ENCODE measurements at places on chromosomes 16 and 17.

- no peak for DNase-seq
Measured at GRCh38 chr16:55964923-55965475, 89.8 kb upstream of the CES5A start.

DNA sequence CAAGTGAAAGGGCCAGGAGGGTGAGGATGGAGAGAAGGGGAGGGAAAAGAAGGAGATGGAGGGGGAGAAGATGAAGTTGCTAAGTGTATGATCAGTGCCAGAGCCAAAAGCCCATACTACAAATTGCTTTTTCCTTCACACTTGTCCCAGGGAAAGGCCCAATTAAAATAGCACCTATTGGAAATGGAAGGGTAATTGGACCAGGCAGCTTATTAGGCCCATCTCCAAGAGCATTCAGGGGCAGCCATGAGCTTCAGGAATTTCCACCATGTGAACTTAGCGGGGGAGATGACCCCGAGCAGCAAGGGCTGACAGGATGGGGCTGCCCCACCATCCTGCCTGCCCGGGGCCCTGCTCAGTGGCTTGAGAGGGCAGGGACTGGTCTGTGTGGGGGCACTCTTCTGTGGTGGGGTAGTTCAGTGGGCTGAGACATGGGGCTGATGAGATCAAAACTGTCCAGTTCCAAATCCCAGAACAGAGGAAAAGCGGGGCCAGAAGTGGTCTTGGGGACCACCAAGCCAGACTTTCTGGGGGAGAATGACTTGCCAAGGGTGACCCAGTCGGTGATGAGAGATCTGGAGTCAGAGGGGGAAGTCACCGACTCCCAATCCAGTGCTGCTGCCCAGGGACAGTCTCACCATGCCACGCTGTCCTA is 27.5 kb downstream of the GOSR2 start:
- DNase-seq: no peak

- DNase-seq: peak; percentile 78
Measured at GRCh38 chr16:56780646-56781045, 50.7 kb downstream of the NUP93 start.

DNA sequence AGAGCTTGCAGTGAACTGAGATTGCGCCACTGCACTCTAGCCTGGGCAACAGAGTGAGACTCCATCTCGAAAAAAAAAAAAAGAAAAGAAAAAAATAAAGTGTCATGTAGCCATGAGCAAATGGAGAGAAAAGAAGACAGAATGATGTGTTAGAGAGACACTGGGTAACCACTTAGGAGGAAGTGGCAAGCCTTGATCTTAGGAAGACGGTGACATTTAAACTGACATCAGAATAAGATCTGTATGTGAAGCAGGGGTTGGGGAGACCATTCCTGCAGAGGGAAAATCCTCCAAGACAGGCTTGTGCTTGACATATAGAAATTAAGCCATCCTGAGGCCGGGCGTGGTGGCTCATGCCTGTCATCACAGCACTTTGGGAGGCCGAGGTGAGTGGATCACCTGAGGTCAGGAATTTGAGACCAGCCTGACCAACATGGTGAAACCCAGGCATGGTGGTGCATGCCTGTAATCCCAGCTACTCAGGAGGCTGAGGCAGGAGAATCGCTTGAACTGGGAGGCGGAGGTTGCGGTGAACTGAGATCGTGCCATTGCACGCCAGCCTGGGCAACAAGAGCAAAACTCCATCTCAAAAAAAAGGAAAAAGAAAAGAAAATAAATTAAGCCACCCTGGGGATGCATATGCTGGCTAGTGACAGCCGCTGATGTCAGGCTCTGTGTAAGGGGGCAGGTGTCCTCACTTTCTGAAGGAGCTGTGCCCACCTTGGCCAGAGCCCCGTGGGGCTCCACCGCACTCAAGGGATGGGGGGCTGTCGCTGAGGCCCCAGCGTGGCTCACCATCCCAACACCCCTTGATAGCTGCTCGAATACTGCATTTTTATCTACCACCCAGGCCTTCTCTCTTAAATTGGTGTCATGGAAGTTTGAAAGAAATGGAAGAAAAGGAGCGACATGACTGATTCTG is 13.1 kb upstream of the CYB5B start:
- no peak for DNase-seq

- peak; percentile 32 for DNase-seq
Measured at GRCh38 chr17:40598619-40599467, 33.6 kb upstream of the CCR7 start.
